ENCODE measurements at places on chromosomes 6 and 20.

GRCh38 chr20:6740096-6740495, 27.4 kb upstream of the BMP2 start:
- DNase-seq: no peak

DNA sequence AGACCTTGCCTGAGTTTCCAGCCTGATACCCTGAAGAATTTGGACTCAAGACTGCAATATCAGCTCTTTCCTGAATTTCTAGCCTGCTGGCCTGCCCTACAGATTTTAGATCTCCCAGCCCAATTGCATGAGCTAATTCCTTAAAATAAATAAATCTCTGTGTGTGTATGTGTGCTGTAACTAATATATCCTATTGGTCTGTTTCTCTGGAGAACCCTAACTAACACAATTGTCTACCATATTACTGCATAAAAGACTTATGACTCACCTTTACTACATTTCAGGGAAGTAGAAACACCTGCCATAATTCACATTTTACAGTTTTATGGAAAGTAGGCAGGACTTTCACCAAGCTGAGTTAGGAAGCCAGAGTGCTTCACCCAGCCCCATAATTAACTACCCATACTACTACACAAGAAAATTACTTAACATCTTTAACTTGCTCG, 90.7 kb upstream of the BEND6 start:
- DNase-seq: no peak

GRCh38 chr6:19446570-19446969, 390.6 kb upstream of the ID4 start:
- no peak for DNase-seq

DNA sequence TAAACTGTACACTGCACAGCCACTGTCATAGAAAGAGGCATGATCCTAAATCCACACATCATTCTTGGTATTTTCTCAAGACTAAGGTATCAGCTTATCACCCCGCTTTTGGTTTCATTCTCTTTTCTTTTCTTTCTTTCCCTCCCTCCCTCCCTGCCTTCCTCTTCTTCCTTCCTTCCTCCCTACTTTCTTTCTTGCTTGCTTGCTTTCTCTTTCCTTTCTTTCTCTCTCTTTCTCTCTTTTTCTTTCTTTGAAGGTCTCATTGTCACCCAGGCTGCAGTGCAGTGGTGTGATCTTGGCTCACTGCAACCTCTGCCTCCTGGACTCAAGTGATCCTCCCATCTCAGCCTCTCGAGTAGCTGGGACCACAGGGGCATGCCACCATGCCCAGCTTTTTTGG, 81.1 kb downstream of the MAP7 start:
- no peak for DNase-seq

DNA sequence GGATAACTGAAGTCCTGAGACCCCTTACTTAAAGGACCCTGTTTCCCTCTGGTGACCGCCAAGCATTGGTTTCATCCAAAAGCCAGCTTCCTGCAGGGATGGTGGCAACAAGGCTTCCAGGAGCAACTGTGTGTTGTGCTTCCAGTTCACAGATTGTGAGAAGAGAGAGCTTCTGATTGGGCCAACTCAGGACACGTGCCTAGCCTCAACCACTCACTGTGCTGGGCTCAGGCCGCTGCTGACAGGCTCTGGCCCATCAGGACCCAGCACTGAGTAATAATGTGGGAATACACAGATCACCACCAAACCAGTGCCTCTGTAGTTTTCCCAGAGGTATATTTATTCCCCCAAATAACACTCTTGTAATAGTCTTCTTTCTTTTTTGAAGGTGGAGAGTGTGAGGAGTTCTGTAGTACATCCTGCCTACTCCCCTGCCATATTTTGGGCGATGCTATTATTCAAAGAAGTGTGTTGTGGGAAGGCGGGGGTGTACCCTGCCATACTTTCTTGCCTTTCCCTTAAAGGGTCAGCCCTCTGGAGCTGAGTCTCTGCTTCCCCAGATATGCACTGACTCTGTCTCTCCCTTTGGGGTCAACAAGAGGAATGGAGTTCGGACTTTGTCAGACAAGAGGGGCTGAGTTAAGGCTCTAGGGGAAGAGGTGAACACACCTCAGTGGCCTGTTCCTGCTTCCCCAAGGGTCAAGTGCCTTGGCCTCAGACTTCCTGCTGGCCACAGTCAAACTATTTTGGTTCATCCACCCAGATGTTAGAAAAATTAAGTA, 23.2 kb downstream of the PPP1R16B start:
- no peak for DNase-seq

DNA sequence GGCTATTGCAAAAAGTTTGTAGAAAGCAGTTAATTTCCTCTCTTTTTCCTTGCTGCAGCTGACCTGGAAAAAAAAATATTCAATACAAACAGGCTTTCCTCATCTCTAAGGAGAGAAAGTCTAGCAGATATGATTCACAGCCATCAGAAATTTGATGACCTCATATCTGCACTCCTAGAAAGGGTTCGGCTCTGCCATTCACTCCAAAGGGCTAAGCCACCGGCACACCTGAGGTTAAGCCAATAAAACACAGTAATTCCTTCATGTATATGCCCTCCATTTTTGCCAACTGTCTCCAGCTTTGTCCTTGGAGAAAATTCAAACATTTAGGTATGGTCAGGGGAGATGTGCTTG, 18.7 kb upstream of the LY86 start:
- DNase-seq: no peak

- DNase-seq: no peak
Measured at GRCh38 chr6:128574402-128574801, 54.0 kb upstream of the PTPRK start.

- peak; percentile 71 for DNase-seq
Measured at GRCh38 chr6:144149894-144150709, at the start of gene STX11. Gene STX11, plus strand, starts transcription at chr6:144150517. Its CDS starts 36,111 bp downstream, at chr6:144186628.

- DNase-seq: no peak
Measured at GRCh38 chr6:145148776-145149175, 586.5 kb downstream of the EPM2A start.

- no peak for DNase-seq
Measured at GRCh38 chr6:140445474-140446004, 1071.1 kb upstream of the CITED2 start.

GRCh38 chr6:166782520-166782919, 155.5 kb upstream of the RPS6KA2 start:
- no peak for DNase-seq

DNA sequence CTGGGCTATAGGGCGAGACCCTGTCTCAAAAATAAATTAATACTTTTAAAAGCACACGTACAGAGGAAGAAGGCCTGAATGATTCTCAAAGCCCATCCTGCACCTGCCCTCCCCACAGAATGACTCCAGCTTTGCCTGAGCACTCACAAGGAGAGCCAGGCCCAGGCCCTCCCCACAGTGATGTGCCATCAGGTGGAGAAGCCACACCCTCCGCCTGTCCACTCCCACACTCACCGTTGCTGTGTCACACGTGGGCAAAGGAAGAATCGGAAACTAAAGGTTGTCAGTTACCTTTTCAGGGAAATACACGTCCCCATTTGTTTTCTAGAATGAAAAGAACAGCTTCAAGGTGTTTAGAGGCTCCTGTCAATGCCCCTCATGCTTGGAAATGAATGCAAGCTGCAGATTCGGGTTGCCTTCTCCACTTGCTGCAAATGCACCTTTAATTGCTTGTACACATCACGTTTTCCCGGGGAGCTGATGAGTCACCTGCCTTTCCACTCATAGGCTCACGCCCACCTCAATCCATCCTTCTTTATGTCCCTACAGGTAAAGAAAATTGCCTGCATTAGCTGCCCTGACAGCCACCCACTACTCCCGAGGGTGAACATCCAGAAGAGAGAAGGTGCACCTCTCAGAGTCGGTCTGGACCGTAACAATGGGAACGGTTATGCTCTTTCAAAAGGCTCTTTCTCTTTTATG, 45.5 kb upstream of the AFDN start:
- no peak for DNase-seq

DNA sequence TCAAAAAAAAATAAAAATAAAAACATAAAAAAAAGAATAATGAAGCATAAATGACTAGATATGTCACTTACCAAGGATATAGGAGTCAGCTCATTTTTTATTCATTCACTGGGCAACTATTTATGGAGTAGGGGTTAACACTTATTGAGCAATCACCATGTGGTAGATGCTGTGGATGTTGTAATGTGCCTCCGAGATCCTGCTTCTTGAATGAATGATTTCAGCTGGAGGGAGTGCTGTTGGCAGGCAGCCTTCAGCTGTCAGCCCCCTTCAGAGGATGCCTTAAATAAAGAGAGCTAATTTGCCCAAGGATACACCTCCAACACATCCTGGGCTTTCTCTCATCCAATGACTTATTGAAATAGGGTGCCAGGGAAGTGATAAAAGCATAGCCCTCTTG, 229.5 kb upstream of the DTNBP1 start:
- no peak for DNase-seq

DNA sequence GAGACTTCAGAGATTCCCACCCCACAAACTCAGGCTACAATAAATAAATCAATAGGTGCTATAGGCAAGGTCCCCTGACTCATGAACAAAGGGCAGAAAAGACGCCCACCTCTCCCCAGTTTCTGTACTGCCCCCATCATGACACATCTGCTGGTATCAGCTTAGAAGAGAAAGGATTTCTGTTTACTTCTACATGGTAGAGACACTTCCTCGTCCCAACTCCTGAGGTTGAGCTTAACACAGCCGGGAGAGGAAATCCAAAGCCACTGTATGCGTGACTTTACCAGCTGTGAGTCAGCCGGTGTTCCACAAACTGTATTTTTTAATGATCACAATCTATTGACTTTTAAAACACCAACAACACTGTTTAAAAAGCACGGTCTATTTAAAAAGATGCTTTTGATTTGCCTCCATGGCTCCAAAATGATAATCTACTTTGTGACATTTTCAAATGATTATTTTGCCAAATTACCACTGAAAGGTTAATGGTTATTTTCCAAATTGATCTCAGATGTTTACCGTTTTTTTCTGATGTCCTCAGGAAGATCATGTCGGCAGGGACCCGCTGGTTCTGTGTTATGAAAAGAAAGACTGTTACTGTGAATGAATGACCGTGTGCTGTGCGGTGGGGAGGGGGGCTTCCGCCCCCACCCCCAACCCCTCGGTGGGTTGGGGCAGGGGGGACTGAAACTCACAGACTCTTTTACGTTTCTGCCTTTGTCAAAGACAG, 72.5 kb downstream of the ATP9A start:
- no peak for DNase-seq

DNA sequence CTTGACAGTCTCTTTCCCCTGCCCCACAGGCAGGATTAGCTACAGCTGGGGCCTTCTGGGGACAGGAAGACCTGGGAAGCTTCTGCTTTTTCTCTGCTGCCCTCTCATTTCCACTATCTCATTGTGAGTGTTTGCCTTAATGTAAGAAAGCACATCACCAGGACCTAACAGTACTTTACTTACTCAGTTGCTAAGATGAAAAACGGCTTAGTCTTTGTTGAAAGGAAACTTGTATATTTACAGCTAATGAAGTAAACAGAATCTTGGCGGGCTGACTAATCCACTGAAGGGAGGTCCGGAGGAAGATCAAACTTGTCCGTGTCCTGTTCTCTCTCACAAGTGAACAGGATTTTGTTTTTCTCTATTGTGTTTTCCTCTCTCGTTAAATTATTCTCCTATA, 128.6 kb downstream of the SOD2 start:
- DNase-seq: no peak

- DNase-seq: no peak
Measured at GRCh38 chr6:36493859-36494258, 51.1 kb downstream of the KCTD20 start.

DNA sequence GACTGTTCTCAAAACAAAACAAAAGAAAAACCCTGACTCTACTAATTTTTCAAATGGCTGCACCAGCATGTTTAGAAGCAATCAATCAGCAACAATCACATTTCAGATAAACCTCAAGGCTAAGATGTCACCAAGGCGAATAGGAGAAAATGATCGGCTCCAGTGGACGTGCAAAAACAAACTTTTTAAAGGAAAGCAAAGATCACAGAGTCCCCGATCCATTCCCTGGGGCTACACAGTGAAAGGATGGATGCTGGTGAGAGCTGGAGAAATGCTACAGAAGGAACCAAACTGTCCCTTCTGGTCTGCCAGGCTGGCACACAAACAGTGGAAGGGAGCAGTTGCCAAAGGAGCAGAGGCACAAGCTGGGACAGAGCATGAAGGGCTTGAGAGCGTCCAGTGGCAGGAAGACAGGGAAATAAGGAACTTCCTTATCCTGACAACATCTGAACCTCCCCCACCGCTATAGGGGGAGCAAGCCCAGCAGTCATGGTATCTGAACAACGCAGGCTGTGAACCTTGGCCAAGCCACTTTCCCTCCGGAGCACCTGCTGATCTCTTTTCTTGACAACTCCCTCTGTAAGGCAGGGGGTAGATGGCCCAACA, 73.7 kb upstream of the HIVEP1 start:
- DNase-seq: no peak

- DNase-seq: no peak
Measured at GRCh38 chr6:137698636-137699030, 168.4 kb upstream of the TNFAIP3 start.

DNA sequence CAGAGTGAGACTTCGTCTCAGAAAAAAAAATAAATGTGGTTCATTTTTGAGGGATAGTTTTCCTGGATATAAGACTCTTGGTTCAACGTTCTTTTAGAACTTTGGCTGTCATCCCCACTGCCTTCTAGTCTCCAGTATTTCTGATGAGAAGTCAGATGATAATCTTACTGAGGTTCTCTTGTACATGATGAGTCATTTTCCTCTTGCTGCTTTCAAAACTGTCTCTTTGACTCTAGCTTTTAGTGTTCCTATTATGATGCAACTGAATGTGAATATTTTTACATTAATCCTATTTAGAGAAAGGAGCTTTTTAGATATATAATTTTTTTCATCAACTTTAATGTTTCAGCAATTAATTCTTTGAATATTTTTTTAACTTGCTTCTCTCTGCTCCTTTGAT, 46.0 kb upstream of the OR14J1 start:
- DNase-seq: no peak

- DNase-seq: no peak
Measured at GRCh38 chr6:36368421-36368820, 19.0 kb downstream of the ETV7 start.

- no peak for DNase-seq
Measured at GRCh38 chr6:7529141-7529540, 12.3 kb upstream of the DSP start.

DNA sequence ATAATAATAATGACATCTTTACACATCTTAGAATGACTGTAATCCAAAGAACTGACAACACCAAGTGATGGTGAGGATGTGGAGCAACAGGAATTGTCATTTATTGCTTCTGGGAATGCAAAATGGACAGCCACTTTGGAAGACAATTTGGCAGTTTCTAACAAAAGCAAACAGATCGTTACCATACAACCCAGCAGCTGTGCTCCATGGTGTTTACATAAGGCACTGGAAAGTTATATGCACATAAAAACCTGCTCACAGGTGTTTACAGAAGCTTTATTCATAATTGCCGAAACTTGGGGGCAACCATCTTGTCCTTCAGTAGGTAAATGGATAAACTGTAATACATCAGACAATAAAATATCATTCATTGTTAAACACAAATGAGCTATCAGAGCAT, 18.3 kb upstream of the ASF1A start:
- DNase-seq: no peak

DNA sequence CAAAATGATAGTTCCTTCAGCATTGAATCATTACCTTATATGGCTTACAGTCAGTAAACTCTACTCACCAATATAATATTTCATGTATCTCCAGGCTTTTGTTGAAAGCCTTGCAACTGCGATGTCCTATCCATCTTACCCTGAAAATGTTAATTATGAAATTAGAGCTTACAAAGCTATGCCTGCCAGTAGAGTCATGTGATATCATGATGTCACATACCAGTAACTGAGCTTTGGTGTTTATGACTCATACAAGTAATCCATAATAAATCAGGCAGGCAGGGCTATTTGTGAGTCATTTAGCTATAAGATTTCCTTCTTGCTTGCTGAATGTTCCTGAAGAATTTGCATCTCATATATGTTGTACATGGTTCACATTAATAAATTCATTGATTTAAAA, 44.9 kb upstream of the FAM83B start:
- DNase-seq: no peak

- no peak for DNase-seq
Measured at GRCh38 chr20:36036688-36037087, 68.3 kb downstream of the CNBD2 start.

Measured in stimulated activated CD8-positive, alpha-beta memory T cell treated with anti-CD3 and anti-CD28 coated beads, Interleukin-4, amount 100 ng/mL, for 4 hours (primary cell).